Spinal cord (tissue), 10 donors: ENCODE measurements at places on chromosomes 16 and 17. TPM values are rescaled to one million over a fixed set of nuclear protein-coding genes. Genes with fewer than 3 reads are reported as not detected.

Gene FOXJ1
- total RNA-seq = 4.6 TPM

Gene RSKR
- total RNA-seq = 12.4 TPM

Gene MYLK3
- 4.0 TPM for total RNA-seq

Gene SALL1
- total RNA-seq = 25.0 TPM

Gene WNT9B
- 0.44 TPM for total RNA-seq

Gene CHRNE
- total RNA-seq = 0.99 TPM

Gene MARVELD3
- total RNA-seq = 9.8 TPM

Gene NPIPB6
- 2.5 TPM for total RNA-seq

Gene COQ9
- 35.2 TPM for total RNA-seq

Gene KRT222
- 31.1 TPM for total RNA-seq

Gene CDRT15
- total RNA-seq = not detected

Gene VMO1
- total RNA-seq = 2.0 TPM

Gene TMEM235
- total RNA-seq = 2.3 TPM
